ENCODE measurements at places on chromosomes 13 and 19.

GRCh38 chr19:13339869-13340268 lies 166.4 kb downstream of the CACNA1A start:
- no peak for DNase-seq

DNA sequence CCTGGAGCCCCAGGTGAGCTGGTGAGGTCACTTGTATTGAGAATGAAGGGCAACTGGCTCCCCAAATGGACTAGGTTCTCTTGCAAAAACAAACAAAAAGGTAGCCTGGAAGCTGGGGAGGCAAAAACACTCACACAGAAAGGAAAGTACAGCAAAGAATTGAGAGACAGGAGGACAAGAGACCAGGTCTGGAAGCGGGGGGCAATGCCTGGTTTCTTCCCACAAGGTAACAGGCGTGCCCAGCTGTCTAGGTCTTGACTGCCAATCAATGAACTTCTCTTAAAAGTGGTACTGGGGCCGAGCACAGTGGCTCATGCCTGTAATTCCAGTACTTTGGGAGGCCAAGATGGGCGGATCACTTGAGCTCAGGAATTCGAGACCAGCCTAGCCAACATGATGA lies 356.4 kb upstream of the TSHZ3 start:
- DNase-seq, result no peak

GRCh38 chr13:62847520-62847919 lies 1431.9 kb upstream of the PCDH20 start:
- no peak for DNase-seq

GRCh38 chr13:89550938-89551337 lies 1796.5 kb upstream of the MIR17HG start:
- peak; percentile 26 for DNase-seq

GRCh38 chr19:44817725-44818465 lies 9.0 kb downstream of the BCAM start:
- no peak for DNase-seq

GRCh38 chr13:22235950-22236290 lies 565.0 kb downstream of the FGF9 start:
- no peak for DNase-seq

DNA sequence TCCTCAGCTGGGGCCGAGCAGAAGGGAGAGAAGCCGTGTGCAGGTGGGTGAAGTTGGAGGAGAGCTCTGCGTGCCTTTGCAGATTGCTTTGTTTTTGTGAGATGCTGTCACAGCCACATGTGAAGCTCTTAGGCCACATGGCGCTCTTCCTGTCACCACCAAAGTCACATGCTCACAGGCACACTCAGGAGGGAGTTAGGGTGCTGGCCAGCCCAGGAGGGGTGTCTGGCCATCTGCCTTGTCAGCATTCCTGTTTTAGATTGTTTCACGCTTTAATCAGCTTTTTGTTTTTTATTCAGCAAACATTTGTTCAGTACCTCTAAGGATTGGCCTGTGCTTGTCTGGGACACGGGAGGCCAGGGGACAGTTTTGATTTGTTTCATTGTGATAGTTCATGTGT lies 21.9 kb downstream of the GPATCH1 start:
- DNase-seq, result no peak

DNA sequence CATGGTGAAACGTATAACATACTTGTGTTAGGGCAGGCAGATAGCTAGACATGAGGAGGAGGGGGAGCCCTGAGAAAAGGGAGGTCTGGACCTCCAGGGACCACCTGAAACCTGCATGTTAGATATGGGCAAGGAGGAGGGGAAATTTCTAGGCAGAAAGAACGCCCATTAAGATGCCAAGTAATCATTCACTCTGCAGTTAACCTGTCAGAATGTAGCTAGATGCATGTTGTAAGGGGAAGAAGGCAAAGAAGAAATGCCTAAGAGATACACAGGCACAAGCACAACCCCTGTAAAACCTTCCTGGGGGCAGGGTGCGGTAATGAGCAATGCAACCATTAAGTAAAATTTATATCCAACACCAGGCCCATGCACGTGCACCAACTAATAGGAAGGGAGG lies 1055.3 kb upstream of the SPRY2 start:
- no peak for DNase-seq

DNA sequence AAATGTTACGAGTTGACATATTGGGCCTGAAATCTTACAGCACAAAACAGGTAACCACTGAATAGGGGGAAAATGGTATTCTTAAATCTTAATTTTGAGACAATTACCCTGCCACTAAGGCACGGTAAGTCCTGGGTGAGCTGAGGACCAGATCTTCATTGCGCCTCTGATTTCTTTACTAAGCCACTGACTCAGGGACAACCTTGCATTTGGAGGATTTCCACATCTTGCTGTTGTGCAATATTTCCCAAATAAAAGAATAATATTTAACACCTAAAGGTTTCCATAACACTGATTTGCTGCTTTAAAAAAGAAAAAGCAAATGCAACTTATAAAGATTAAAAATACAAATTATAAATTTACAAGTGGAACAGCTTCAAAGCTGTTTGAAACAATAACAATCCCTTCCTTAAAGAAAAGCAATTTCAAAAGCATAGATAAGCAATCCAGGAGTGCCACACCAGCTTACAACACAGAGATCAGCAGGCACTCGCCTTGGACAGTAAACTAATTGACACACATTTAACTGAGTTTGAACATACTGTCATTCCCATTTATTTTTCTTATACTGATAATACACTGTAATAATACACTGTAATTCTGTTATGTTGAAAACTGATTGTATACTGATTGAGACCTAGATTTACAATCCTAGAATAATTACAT lies 79.6 kb upstream of the DOCK9 start:
- DNase-seq, result no peak

DNA sequence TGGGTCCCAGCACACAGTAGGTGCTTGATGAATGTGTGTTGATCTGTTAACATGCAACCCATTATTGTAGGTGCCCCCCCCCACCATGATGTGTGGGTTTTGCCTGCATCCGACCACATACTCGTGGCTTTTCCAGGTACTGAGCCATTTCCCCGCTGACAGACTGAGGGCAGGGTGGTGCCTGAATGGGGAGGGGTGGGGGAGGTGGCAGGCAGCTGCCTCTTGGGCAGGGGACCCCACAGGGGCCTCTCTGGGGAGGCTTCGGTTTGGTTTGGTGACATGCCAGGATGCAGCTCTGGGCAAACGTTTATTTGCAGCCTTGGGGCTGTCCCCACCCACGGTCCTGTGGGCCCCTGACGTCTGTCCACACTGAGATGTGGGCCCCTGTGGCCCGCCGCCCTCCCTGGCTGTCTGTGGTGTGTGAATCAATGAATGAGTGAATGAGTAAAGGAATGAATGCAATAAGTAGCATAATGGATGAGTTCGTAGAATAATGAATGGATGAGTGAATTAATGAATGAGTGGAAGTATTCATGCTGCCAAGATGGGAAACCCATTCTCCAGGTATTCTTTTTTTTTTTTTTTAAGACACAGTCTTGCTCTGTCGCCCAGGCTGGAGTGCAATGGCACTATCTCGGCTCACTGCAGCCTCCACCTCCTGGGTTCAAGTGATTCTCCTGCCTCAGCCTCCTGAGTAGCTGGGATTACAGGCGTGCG lies 9.0 kb upstream of the JUND start:
- DNase-seq, result no peak

- DNase-seq, result no peak
Measured at GRCh38 chr19:46452186-46452585, 19.2 kb downstream of the PNMA8A start.

DNA sequence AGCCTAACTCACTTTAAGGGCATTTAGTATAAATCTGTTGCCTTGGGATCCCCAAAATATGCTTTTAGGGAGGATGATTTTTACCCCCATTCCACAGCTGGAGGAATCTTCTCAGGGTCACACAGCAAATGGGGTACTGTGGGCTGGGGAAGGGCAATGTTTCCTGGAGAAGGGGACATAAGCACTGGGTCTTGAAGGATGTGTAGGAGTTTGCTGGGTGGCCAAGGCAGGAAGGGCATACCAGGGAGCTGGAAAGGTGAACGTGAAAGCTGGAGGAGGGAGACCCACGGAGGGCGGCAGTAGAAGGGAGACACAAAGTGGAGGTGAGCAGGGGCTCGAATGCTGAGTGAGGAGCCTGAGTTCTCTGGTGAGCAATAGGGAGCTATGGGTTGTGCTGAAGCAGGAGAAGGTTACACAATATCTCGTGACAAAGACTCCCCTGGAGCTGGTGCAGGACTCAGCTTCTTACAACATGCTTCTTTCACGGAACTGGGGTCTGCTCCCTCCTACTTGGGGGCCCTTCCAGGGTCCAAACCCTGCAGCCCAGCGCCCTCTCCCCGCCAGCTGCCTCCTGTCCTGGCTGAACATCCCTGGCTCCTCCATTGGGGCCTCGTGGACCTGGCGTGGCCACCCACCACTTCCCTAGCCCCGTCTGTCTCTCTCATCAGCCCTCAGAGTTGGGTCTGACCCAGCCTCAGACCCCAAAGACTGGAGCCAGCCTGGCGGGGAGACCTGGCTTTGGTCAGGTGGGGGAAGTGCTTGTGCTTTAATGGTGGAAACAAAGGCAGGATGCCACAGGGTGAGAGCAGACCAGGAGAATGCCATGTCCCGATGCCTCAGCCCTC lies 11.1 kb downstream of the CILP2 start:
- no peak for DNase-seq

- no peak for DNase-seq
Measured at GRCh38 chr19:27777242-27777641, 1435.7 kb downstream of the UQCRFS1 start.

DNA sequence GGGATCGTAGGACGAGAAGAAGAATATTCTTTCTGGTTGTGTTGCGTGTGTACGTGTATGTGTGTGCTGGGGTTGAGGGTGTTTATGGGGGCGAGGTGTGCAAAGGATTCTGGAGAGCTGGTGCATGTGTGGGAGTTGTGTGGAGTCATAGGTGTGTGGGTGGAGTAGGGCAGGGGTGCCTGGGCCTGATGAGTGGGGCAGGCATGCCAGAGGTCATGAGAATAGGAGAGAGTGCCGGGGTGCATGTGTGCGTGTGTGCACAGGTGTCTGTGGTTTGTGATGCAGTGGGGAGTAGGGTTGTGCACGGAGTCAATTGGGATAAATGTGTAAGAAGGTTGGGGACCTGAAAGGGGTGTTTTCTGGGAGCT lies 649 bp downstream of the TMEM91 start:
- no peak for DNase-seq

DNA sequence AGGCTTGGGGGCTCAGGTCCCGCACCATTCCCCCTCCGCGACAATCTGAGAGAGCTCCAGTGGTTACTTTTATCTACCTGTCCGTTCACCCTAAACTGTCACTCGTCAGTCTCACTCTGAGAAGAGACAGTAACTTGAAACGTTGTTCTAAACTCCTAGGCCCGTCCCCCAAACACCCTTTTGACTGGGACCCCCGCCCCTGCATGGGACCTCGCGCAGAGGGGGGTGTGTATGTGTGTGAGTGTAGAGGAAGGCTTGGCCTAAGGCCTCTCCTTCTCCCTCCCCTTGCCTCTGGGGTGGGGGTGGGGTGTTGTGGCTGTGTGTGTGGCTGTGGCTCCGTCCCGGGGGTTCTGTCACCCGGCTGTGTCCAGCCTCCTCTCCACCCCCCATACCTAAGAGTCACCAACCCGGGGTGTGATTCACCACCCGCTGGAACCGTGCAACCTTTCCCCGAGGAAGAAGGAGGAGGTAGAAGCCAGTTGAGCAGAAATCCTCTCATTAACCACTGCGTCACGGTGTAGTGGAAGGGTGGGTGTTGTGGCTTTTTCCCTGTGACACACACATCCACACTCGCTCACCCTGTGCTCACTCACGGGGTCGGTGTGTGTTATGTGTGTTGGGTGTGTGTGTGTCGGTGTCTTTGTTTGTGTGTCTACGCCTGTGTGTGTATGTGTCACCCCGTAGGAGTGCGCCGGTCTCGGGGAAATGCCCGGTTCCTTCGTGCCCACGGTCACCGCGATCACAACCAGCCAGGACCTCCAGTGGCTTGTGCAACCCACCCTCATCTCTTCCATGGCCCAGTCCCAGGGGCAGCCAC lies 2.4 kb downstream of the FOSB start:
- peak; percentile 84 for DNase-seq

DNA sequence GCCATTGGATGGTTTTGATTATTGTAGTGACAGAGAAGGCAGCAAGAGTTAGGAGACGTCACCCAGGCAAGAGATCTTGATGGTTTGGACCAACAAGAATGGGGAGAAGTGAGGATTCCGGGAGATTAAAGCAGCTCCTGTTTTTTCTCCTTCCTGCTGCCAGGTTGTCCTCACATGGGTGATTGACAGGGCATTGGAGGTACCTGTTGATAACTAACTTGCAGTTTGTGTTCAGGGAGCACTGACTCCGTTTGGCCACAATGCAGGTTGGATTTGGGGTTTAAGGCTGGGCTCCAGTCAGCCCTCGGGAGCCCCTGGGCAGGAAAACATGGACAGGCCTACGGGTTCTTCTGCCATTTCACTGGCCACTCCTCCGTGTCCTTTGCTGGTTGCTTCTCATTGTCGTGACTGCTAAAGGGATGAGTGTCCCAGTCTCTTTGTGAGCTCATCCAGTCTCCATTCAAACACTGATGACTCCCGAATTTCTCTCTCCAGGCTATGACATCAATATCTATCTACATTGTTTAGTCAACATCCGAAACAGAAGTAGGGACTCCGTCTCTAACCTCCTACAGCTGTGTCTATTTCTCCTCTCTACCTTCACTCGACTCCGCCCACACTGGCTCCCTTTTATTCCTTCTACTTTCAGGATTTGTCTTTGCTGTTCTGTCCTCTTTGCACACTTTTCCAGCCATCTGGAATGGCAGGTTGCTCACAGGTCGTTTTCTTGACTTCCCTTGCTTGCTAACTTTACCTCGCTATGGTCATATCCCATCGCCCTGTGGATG lies 1.3 kb upstream of the PTOV1 start:
- DNase-seq, result no peak

DNA sequence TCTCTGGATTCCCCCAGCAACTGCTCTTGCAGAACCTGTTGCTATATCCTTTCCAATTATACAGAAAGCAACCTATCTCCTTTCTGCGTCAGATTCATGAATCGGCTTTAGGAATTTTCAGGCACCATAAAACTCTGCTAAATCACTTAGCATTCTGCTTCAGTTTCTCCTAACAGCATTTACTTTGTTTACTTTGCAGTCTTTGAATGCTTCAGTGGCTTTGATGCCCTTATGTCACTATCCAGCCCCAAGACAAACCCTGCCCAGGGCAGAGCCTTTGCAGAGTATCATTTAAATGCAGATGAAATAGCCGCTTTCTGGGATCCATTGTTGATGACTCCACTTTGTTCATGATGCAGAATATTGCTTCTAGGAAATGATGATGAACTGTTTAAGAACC lies 43.1 kb downstream of the SLITRK1 start:
- peak; percentile 25 for DNase-seq
